Activated T-cell treated with anti-CD3 and anti-CD28 coated beads, Interleukin-2, amount 50 U/mL, for 4 hours (primary cell): ENCODE measurements at places on chromosomes 13 and 19.

DNA sequence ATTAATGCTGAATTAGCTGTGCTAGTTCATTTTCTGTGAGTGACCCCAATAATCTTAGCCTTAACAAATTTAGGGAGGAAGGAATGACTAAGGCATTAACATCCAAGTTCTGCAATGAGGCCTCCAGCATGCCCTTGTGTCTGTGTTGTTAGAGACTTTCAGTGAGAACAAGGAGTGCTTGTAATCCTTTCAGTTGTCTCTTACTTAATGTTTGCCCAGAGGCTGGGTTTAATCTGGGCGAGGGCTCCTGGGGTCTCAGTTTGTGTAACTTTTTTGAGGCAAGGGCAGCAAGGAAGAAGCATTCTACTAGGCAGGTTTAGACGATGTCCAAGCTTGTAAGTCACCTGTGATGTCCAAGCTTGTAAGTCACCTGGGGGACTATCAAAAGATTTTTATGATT, 24.3 kb downstream of the CCNA1 start:
- no peak for DNase-seq

DNA sequence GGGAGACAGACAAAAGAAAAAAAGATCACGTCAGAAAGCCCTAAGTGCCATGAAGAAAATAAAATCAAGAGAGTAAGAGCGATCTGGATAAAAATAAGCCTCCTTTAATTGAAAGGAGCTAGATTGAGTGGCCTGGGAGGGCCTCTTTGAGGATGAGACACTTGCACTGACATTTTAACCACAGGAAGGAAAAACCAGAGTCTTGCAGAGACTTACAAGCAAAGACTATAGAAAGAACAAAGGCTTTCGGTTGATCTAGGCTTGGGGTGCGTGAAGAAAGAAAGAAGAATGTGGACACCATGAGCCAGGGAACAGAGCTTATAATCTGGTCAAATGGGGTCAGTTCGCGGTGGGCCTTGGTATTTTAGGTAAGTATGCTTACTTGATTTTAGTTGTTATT, 342.7 kb downstream of the COG6 start:
- DNase-seq: no peak

GRCh38 chr19:36775768-36776167, 3.2 kb upstream of the ZNF850 start:
- DNase-seq: no peak

DNA sequence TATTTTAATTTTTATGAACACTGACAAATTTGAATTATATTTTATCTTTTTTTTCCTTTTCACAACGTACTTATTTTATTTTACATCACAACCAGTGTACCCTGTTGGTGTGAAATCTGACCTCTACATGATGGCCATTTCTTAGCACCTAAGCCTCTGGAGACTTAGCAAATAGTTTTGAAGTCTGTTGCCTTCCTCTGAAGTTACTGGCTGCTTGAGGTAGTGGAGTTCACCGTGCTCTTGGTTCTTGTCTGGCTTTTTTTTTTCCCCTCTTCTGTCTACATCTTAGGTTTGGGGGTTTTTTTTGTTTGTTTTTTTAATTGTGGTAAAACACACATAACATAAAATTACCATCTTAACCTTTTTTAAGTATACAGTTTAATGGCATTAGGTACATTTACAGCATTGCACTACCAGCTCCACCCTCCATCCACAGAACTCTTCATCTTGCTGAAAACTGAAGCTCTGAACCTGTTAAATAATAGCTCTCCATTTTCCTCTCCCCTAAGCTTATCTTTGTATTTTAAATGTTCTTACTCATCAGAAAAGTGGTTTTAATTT, 94.1 kb upstream of the MLNR start:
- no peak for DNase-seq

DNA sequence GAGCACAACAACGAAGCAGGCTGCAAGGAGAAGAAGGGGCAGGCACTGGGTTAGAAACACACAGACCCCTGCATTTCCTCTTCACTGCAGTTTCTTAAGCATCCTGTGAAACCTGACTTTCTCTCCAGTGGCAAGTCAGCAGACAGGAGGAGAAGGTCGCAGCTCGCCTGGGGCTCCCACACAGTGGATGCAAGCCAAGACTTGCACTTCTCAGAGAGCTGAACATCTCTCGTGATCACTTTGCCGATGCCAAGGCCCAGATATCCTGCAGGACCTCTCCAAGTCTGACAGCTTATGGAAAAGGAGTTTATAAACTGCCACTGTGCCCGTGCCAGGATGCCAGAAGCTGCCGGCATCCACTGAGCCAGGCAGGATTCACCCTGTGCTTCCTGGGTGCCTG, 18.4 kb downstream of the TMEM272 start:
- DNase-seq: no peak

DNA sequence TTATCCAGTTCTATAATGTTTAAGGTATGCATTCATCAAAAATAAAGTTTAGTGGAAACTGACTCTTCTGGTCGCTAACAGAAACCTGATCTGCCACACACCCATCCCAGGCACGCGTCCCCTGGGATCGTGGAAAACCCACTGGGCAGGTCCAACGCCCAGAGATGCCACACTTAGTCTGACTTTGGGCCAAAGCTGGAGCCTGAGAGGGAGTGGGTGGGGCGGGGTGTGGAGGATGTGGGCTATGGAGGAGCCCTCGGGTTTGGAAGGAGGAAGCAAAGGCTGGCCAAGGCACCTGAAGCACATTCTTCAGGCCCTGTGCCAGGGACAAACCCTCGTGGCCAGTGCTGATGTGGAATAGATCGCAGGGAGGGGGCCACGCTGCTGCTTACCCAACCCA, 2.5 kb downstream of the IGFL1 start:
- no peak for DNase-seq

GRCh38 chr13:23620613-23621315, 50.6 kb downstream of the TNFRSF19 start:
- no peak for DNase-seq

GRCh38 chr13:45705918-45706317, 3.8 kb downstream of the CBY2 start:
- DNase-seq: no peak

DNA sequence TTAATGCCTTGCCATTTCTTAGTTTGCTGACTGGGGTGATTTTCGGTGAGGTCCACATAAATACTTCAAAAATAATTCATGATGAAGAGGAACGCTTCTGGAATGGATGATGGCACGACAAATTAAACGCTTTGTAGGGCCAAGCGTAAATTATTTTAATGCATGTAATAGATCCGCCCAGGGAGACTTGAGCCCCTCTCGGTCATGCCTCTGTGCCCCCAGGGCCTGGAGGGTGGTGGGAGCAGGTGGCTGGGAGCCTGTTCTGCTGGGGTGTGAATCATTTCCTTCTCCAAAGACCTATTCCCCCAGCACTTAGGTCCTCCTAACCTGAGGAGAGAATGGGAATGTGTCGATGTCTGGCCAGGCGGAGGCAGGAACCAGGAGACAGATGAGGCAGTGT, 350.6 kb downstream of the ZNF536 start:
- no peak for DNase-seq
